ENCODE measurements at places on chromosomes 7 and 10.

- no peak for DNase-seq
Measured at GRCh38 chr7:31371621-31372020, 31.1 kb upstream of the NEUROD6 start.

DNA sequence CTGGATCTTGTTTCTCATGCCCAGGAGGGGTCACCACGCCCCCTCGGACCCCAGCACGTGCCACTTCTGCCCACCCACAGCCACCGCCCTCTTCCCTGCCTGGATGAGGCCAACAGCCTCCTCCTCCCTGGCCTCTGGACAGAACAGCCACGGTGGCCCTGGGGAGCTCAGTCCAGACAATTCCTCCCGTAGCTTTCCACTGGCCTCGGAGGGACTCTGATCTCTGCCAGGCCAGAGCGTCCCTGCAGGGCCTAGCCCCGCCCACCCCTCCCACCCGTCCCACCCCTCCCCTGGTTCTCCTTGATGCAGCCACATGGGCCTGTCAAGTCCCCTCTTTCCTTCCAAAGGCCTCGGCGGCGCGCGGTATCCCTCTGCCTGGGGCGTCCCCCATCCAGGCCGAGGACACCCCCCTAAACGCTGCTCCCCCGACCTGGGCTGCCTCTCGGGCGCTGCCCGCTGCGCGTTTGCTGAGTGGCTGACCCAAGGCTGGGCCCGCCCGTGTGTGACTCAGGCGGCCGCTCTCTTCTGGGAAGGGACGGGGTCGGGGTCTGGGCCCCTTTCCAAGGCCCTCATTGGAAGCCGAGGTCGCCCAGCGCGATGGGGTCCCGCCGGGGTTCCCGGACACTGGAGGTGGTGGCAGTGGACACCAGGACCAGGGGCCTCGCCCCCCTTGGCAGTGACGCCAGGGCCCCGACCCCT, 557 bp downstream of the TMEM120A start:
- DNase-seq = no peak

DNA sequence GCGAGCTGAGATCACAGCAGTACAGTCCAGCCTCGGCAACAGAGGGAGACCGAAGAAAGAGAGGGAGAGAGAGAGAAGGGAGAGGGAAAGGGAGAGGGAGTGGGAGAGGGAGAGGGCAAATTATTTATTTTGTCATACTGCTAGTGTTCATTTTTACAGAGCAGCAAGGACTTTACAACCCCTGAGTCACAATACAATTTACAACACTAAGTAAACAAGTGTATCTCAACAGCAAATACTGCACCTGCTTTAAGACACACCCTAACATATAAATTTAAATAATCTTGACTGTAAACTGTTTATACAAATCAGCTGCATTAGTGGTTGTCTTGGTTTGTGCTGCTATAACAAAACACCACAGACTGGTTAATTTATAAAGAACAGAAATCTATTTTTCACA, 27.2 kb downstream of the HTR5A start:
- DNase-seq = no peak

DNA sequence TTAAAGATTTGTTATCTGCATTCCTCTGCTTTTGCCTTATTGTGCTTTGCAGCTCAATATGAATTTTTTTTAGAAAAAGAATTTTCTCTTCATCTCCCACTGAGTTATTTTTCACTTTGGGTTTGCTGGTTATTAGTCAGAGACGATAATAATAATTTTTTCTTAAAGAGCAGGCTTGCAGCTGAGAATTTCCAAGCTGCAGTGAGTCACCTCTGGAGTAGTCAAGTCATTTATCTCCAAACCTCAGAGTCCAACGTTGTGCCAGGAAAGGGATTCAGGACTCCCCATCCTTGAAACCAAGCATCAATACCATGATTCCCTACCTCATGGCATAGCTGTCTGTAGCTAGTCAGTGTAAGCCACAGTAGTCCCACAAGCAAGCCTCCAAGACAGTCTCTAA, 15.2 kb upstream of the EGR2 start:
- no peak for DNase-seq

DNA sequence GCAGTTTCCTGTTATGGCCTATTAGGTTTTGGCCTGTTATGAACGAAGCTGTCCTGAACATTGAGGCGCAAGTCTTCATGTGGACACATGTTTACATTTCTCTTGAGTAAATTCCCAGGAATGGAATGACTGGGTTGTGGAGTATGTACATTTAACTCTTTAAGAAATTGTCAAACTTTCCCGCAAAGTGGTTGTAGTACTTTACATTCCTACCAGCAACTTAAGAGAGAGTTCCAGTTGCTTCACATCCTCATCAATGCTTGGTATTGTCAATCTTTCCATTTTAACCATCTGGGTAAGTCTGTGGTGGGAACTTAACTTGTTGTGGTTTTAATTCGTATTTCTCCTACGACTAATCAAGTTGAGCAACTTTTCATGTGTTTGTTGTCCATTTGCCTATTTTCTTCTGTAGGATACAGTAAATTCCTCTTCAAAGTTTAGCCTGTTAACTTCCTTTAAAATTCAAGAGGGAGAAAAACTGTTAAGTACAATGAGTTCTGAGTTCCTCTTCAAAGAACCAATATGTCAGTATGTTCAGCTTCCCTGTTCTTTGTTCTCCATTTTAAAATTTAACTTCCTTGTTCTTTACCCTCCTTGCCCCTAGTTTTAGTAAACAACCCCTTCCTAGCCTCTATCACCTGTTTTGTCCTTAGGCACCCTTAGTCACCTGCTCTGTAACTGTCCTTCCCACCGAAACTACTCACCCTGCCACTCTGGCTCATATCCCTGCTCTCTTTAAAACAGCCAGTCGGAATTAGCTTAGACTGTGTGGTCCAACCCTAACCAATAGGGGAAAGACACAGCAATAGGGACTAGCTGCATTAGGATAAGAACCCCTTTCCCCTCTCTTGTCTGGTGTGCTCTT, 74.0 kb downstream of the FAM241B start:
- no peak for DNase-seq

GRCh38 chr10:62732841-62733653, 71.5 kb upstream of the ADO start:
- no peak for DNase-seq

DNA sequence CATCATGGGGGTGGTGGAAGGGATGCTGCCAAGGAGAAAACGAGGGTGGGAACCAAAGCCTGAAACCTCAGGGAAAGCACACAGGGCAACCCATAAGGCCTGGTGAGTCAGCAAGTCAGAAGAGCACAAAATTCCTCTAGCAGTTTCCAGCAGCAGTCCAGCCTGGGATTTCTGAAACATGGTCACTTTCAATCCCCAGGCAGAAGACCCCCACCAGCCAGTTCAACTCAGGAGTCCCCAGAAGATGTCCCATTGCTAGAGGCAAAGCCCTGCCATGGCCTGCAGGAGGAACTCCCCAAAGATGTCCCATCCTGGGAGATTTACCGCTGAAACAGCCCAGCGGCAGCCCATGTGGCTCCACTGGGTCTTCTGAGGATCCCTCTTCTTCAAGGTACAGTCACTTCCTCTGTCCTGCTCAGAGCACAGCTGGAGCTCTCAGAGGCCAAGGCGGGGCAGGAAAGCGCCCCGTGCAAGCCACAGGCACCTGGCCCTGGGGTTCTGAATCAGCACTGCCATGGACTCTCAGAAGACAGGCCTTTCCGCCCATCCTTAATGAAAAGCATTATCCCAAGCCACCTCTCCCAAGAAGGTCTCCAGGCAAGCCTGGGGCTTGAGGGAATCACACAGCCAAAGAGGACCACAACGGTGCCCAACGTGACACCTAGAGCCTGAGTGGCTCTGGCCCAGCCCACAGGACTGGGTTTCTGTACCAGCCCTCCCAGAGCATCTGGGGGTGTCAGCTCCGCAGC, 196.9 kb downstream of the GRID1 start:
- no peak for DNase-seq

DNA sequence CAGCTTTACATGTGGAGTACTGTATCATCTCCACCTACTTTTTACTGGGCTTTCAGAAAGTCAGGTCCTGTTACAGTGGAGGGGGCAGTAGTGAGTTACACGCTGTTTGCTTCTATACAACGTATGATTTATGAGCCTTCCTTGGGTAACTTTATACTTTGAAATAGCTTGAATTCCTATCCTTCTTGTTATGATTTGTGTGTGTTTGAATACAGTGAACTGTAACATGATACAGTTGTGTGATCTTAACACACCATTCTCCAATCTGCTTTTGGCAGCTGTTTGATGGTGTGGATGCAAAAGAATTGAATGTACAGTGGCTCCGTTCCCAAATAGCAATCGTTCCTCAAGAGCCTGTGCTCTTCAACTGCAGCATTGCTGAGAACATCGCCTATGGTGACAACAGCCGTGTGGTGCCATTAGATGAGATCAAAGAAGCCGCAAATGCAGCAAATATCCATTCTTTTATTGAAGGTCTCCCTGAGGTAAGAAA, 41.7 kb downstream of the SP8 start:
- peak; percentile 69 for DNase-seq

- no peak for DNase-seq
Measured at GRCh38 chr7:24851786-24852185, 94.5 kb upstream of the GSDME start.
